ENCODE measurements at places on chromosomes 2 and 18. TPM values are rescaled to one million over a fixed set of nuclear protein-coding genes. Genes with fewer than 3 reads are reported as not detected.

The PLCL1 gene
- 10.7 TPM for total RNA-seq

The GPR75 gene
- total RNA-seq = 1.2 TPM

The KATNAL2 gene
- 0.32 TPM for total RNA-seq

The RBMS1 gene
- 69.0 TPM for total RNA-seq

The RNF125 gene
- total RNA-seq = 0.30 TPM

The DYNC2LI1 gene
- 15.3 TPM for total RNA-seq

The PARD6G gene
- total RNA-seq = 0.97 TPM

The SP5 gene
- not detected for total RNA-seq

The ICOS gene
- not detected for total RNA-seq

The PROC gene
- not detected for total RNA-seq

The ERFE gene
- 0.30 TPM for total RNA-seq

The PUM2 gene
- 29.6 TPM for total RNA-seq

The LYPD1 gene
- total RNA-seq = 19.5 TPM

The CYBRD1 gene
- 14.0 TPM for total RNA-seq

The KCNE4 gene
- total RNA-seq = 0.30 TPM

The UGT1A3 gene
- not detected for total RNA-seq

The NEURL3 gene
- total RNA-seq = 0.15 TPM

The CNDP1 gene
- total RNA-seq = not detected

The VRK2 gene
- 38.3 TPM for total RNA-seq

The GPR45 gene
- total RNA-seq = not detected

The HOXD4 gene
- 0.65 TPM for total RNA-seq

The ZNF532 gene
- 40.6 TPM for total RNA-seq

The TRIM54 gene
- total RNA-seq = not detected

The UGT1A10 gene
- not detected for total RNA-seq

Measured in epithelial cell of umbilical artery (primary cell).